GM12865 (cell line): ENCODE measurements at places on chromosomes 16 and 17.

- no peak for DNase-seq
These were observed 849.8 kb upstream of the RBFOX1 start for GRCh38 chr16:6482696-6483468.

GRCh38 chr16:72961115-72961832 lies 86.7 kb downstream of the ZFHX3 start:
- DNase-seq: no peak

GRCh38 chr17:61583242-61583641 lies 7.8 kb downstream of the NACA2 start:
- DNase-seq: peak; percentile 20

- DNase-seq: no peak
These were observed 33.9 kb downstream of the AHSP start for GRCh38 chr16:31561426-31562233.

DNA sequence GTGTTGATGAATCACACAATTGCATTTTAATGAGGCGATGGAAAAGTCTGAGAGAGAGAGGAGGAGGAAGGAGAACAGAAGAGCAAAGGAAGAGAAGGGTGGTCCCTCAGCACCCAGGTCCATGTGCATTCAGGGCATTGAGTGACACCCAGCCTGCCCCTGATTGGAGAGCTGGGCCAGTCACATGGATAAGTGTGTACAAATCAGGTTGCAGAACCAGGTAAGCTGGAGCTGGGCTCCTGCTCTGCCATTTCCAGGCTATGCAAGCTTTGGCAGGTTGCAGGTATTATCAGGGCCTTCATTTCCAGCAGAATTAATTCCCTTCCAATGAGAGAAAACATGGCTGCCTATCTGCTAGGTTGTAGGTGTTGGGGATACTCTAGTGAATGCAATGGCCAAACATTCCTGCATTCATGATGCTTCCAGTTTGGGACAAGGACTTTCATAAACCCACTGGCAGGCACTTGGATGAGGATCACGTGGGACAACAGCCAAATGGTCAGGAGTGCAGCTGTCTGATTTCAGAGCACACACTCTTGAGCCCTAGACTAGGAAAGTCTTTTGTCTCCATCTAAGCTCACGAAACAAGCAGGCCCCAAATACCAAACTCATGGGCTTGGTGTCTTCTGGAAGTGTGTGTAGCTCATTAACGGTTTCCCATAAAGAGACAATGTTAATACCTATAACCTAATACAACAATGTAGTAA lies 577.9 kb upstream of the CDH5 start:
- DNase-seq: no peak

DNA sequence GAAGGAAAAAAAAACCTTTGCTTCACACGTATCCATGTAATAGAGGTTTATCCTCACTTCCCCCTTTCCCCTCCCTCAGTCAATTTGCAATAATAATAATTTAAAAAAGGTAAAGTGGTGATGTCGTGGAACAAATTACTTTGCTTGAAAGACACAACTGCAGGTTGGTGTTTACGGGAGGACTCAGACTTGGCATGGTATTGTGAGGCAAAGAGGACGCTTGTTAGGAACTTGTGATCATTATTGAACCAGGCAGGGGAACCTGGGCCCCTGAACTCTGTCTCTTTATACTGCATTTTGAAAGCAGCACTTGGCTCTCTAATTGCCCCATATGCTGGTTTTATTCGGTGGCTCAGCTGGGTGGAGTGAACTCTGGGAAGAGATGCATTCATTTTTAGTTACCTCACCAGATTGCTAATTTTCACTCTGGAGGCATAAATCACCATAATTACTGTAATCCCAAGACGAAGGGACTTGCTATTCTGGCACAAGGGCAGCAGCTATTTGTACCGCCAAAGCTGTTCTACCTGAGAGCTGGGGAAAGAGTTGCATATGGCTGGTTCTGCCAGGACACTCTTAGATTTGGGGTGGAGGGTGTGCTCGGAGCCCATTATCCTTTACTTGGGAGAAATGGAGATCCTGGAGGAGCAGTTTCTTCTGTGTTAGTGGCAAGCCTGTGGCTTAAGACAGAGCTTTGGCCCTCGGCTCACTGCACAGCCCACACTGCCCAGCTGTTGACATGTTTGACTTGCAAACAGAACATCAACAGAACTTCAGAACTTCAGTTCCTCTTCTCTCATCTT lies 5.7 kb upstream of the DHX8 start:
- DNase-seq: no peak

DNA sequence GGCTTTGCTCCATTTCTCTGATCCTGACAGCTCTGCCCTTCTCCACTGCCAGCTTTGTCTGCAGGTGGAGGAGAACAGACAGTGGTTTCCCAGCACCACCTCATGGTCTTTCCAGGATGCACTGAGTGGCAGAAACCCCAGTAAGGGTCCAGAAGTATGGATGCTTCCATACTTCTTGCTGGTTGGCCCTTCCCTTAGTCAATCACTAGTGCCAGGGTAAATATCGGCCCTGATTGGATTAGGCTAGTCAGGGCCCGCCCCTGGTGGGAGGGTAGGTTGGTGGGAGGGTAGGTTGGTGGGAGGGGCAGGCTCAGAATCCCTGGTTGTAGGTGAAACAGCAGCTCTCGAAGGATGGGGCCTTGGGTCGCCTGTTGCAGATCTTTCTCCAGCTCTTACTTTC lies 10.2 kb downstream of the RNF213 start:
- peak; percentile 46 for DNase-seq

- DNase-seq: no peak
These were observed 259.9 kb upstream of the RPL38 start for GRCh38 chr17:73943416-73944110.

GRCh38 chr16:49502136-49502881 lies 128.7 kb downstream of the C16orf78 start:
- DNase-seq: no peak

DNA sequence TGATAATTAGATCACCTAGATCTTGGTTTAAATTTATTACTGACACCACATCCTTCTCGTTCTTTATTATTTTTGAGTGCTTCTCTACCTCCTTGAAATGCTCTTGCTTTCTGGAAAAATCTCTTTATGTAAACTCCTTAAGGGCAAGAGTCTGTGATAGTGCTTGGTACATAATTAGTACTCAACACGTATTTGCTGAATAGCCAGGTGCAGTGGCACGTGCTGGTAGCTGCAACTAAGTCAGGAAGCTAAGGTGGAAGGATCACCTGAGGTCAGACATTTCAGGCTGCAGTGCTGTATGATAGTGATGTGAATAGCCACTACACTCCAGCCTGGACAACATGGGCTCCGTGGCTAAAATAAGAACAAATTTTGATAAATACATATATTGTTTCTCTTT lies 63.0 kb downstream of the PPM1E start:
- no peak for DNase-seq

DNA sequence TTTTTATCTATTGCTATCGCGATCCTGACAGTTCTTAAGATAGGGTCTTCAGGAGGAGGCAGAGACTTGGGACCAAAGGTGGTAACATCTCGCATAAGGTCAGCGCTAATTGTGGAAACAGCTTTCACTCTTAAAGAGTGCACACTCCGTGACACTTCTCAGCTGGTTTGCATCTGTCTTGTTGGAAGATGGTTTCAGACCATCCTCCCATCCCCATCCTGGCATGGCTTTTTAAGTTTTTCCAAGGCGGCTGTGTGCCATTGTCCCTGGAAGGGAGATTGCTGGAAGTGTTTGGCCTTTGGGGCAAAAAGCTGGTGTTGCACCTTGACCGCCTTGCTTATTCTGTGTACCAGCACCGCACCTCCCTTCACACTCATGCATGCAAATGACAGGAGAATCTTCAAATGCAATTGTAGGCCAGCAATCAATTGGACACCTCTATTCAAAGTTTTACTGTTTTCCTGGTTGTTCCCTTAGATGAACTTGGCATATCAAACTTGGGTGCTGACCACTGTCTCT lies 1.5 kb downstream of the SOCS7 start:
- peak; percentile 16 for DNase-seq

DNA sequence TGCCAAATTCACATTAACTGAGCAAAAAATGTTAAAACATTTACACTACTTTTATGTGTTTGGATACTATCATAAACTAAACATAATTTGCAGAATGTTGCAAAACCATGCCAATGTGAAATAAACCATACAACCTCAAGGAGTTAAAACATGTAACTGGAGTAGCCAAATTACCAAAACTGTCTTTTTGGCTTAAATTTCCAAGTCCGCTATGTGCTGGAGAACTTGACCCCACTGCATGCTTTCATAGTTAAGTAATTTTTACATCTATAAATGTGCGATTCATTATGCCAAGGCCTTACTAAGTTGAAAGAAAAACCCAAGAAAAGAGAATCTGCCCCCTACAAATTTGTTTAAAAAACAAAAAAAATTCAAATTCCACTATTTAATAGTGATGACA lies 28.2 kb downstream of the BRD7 start:
- DNase-seq: no peak

- DNase-seq: no peak
These were observed 111.0 kb downstream of the N4BP1 start for GRCh38 chr16:48498769-48499631.

GRCh38 chr17:7251661-7252175 lies at the start of gene CTDNEP1:
Gene CTDNEP1 (minus strand): TSS chr17:7251734. CDS start chr17:7251296, 438 bp downstream.
- DNase-seq: peak; percentile 99

GRCh38 chr16:16150117-16150877 lies 73.0 kb downstream of the ABCC6 start:
- DNase-seq: no peak

GRCh38 chr16:56370875-56371659 lies 54.3 kb downstream of the AMFR start:
- DNase-seq: no peak

DNA sequence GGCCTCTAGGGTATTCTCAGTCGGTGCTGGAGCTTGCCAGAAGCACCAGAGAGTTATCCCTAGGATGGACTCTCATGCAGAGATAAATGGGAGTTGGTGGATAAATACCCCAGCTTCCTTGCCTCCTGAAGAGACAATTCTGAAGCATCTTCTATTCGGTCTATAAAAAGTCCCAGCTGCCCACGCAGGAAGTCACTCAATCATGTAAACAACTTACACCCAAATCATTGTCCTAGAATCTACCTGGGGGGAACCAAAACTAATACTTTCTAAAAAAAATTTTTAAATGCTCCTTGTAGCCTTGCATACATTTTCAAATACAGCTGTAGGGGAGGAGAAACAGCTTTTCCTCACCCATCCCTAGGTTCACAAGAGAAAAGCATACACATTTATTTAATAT lies 66.6 kb upstream of the ELAC2 start:
- DNase-seq: no peak

DNA sequence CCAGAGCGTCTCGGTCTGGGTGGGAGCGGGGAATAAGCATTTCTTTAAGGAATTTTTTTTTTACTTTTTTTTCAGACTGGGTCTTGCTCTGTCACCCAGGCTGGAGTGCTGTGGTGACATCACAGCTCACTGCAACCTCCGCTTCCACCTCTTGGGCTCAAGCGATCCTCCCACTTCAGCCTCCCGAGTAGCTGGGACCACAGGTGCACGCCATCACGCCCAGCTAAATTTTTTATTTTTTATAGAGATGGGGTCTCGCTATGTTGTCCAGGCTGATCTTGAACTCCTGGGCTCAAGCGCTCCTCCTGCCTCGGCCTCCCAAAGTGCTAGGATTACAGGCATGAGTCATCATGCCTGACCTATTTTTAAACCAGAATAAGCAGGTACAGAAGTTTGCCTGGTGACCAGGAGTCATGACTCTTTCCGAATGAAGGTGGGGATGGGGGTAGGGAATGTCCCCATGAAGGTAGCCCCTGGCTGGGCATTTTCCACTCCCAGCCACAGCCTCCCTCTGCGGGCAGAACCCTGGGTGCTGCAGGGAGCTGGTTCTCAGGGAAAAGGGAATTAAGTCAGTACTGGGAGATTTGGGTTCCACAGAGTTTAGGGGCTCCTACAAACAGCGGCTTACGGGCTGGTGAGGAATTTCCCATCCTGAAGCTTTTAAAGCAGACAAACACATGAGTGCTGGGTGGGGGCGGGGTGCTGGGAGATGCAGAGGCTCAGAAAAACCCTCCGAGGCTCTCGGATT lies 48.3 kb downstream of the TBC1D16 start:
- no peak for DNase-seq

DNA sequence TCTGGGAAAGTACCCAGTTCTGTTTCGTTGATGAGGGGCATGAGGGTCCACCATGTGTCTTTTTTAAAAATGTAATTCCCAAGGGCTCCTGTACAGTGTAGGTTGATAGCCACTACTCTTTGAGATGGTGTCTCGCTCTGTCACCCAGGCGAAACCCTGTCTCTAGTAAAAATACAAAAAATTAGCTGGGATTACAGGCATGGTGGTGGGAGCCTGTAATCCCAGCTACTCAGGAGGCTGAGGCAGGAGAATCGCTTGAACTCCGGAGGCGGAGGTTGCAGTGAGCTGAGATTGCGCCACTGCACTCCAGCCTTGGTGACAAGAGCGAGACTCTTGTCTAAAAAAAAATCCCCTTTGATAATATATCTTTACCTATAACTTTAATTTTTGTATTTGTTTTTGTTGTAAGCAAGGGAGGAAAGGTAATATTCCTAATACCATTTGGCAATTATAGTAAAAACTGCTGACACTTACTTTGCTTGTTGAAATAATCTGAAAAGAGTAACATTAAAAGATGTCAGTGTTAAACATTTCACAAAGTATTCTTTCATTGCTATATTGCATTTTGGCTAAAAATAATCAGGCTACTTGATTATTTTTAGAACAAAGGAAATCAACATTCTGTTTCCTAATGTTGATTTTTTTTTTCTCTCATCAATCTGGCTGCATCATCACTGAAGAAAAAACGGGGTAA lies 11.8 kb downstream of the KPNA2 start:
- DNase-seq: no peak

DNA sequence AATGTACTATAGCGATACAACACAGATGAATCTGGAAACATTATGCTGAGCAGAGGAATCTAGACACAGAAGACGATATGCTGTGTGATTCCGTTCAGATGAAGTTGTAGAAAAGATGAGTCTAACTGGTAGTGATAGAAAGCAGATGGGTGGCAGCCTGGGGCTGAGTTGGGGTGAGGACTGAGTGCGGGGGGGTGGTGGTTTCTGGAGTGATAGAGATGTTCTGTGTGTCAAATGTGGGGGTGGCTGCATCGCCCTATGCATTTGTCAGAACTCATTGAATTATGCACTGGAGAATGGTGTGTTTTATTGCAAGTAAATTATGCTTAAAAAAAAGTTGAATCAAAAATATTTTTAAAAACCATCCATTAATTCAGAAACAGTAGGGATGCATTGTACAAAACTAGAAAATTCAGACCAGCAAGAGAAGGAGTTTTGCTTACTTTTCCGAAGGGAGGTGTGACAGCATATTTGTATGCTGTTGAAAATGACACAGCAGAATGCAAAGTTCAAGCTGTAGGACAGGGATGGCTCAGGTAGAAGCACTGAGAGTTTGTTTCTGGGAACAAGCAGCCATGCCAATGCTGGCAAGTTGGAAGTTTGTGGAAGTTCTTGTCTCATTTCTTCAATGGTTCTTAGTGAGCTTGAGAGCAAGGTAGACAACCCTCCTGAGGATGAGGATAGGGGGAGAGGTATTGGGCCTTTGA lies 13.0 kb upstream of the DRG2 start:
- DNase-seq: no peak

GRCh38 chr17:43337684-43338428 lies 60.9 kb upstream of the ARL4D start:
- DNase-seq: no peak

- DNase-seq: no peak
These were observed 46.5 kb downstream of the VAT1L start for GRCh38 chr16:77834635-77835540.
